ENCODE measurements at places on chromosomes 2 and 18. TPM values are rescaled to one million over a fixed set of nuclear protein-coding genes. Genes with fewer than 3 reads are reported as not detected.

The RTP5 gene
- total RNA-seq = 0.12 TPM

The LIMS2 gene
- 2.9 TPM for total RNA-seq

The DYNC1I2 gene
- total RNA-seq = 23.2 TPM

The TXNL1 gene
- 36.1 TPM for total RNA-seq

The CRYGB gene
- not detected for total RNA-seq

The NYAP2 gene
- total RNA-seq = not detected

The TNFRSF11A gene
- 1.2 TPM for total RNA-seq

- DNase-seq = no peak
These were observed 1027.7 kb downstream of the TMEM182 start for GRCh38 chr2:103789381-103790095.

DNA sequence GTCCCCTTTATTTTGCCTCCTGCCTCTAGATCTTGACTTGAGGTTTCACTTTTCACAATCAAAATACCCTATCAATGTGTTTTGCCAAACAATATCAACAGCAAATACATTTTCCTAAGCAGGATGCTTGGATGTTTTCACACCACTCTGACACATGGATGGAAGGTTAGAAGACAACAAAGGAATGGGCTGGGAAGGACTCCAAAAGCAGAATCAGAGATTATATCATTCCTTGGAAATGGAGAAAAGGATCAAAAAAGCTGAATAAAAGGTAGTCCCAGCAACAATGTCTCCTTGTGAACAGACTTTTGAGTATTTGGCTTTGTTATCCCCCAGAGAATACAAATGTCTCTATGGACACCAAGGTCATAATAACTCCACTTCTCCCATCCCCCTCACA is 170.8 kb downstream of the ETAA1 start:
- no peak for DNase-seq

DNA sequence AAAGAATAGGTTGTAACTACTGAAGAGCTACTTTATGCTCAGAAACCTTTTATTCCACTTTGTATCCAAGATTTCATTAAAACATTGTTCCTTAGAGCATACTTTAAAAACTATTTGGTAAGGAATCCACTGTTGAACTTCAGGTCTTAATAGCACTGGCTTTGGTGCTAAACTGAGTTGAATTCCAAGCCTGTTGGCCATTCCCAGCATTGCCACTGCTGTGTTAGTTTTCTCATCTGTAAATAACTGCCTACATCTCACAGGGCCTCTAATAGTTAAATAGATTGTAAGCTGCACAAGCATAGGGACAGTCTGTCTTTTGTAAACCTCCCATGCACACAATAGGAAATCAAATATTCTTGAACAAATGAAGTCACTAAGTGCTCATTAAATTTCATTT is 86.6 kb downstream of the ORC4 start:
- DNase-seq = no peak

GRCh38 chr2:140601801-140602200 is 1529.0 kb downstream of the LRP1B start:
- no peak for DNase-seq

DNA sequence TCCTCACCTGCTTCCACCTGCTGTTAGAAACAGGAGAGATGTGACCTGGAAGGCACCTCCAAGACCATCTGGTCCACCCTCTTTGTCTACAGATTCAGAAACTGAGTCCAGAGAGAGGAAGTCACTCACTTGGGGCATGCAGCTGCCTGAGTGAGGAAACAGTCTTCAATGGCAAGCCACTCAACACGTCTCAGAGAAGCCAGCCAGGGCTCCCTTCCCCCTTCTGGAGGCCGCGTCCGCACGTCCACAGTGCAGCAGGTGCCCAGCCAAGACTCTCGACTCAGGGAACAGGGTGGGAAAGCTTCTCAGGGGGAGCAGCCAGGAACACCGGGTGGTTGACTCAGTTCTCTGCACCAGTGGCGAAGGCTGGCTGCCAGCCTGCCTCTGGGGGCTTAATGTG is 201.7 kb downstream of the BCL11A start:
- DNase-seq = no peak

DNA sequence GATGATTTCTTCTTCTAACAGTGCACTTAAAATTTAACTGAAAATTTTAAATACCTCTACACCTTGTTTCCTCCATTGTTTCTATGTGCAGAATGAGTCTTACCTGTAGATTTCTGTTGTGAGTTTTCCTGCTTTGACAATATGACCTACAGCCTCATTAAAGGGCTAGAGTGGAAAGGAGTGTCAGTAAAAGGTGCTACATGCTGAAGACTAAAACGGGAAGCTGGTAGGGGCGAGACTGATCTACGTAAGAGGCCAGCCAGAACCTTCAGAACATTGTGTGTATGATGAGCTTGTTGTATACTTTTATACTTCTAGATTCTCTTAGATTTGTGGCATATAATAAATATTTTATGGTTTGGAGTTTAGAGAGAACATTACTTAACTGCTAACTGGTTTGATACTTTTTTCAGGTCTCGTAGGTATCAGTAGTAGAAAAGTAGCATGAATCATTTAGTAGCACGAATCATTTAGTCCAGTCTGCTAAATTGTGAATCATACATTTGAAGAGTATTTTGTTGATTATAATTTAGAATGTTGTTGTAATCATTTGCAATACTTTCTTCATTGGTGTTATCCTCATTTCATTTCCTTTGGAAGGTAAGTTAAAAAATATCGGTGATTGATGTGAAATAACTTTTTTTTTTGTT is 14.3 kb downstream of the INSIG2 start:
- DNase-seq = no peak

DNA sequence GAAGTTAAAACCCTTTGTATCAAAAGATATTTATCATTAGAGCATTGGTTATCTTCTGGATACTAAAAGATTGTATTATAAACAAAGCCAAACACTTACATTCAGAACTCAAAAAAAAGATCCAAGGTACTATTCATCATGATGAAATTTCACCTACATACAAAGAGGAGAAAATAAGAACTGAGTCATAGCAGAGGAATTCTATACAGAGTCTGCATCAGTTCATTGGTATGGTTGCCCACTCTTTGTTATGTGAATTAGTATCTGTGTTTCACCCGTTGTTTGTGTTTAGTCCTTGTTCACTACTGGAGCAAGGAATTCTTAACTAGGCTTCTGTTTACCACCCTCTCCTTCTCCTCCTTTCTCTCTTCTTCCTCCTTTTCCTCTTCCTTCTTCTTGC is 157.9 kb downstream of the LNPK start:
- DNase-seq = no peak

DNA sequence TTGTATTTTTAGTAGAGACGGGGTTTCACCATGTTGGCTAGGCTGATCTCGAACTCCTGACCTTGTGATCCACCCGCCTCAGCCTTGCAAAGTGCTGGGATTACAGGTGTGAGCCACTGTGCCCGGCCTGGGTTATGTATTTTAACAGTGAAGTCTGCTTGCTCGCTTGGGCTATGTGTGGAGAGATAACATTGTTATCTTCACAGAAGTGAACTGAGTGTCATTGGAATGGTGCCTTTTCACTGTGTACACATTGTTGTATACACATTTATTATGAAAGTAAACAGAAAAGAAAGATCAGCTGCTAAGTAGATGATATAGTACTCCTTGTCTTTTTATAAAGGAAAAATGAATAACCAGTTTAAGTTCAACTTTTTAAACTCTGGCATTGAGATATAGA is 30.4 kb downstream of the RNF138 start:
- no peak for DNase-seq

DNA sequence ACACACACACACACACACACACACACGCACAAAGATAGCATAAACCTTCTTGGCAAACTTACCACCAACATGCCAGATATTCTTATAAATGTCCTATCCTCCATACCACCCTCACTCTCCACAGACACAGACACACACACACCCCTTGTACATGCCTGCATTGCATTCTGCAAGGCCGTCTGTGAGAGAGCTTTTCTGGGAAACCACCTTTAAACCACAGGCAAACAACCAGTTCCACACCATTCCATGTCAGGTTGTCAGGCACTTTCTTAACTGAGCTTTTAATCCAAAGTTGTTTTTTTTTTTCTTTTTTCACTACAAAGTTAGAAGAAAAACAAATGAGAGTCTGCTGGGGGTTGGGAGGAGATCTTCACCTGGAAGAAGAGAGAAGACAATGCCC is 221.1 kb downstream of the C1D start:
- DNase-seq = no peak

GRCh38 chr18:7369006-7369405 is 138.1 kb downstream of the LRRC30 start:
- no peak for DNase-seq

- DNase-seq = no peak
These were observed 451.0 kb downstream of the MEIS1 start for GRCh38 chr2:66885775-66886383.

- DNase-seq = no peak
These were observed 459.4 kb downstream of the EPHA4 start for GRCh38 chr2:221112744-221113143.

GRCh38 chr2:171217330-171217729 is 56.6 kb upstream of the TLK1 start:
- no peak for DNase-seq

GRCh38 chr18:79507546-79508480 is 112.1 kb downstream of the NFATC1 start:
- no peak for DNase-seq

GRCh38 chr18:11751341-11752115 is 62.5 kb downstream of the GNAL start:
- no peak for DNase-seq
